Breast epithelium (tissue), 4 donors: ENCODE measurements at places on chromosomes 16 and 17. TPM values are rescaled to one million over a fixed set of nuclear protein-coding genes. Genes with fewer than 3 reads are reported as not detected.
A peak's percentile ranks its signal among the peaks of the same experiment; 100 is the strongest.

SDR42E1 gene
- 6.9 TPM for total RNA-seq

SOX8 gene
- 0.32 TPM for total RNA-seq

CEP131 gene
- total RNA-seq: 9.7 TPM

CARD14 gene
- total RNA-seq: 0.32 TPM

CDH5 gene
- 19.2 TPM for total RNA-seq

KRT12 gene
- total RNA-seq: not detected

ABCC6 gene
- total RNA-seq: 3.6 TPM

RASL10B gene
- total RNA-seq: 11.1 TPM

PARD6A gene
- total RNA-seq: 7.2 TPM

ASPHD1 gene
- not detected for total RNA-seq

SLC7A5 gene
- 5.9 TPM for total RNA-seq

DNAH17 gene
- not detected for total RNA-seq

DNAI2 gene
- total RNA-seq: not detected

SPNS2 gene
- total RNA-seq: 14.1 TPM

DNA sequence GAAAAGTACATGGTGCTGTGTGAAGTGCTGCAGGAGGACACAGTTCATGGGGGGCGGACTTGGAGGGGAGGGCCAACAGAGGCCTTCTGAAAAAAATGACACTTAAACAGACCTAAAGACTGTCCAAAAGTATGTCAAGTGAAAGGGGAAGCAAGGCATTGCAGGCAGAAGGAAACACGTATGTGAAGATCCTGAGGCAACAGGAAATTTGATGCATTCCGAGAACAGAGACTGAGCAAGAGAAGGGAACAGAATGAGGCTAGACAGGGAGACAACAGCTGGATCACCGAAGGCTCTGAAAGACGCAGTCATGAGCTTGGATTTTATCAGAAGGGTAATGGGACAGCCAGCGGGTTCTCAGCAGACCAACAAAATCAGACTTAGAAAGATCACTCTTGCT is 1.1 kb downstream of the IFT20 start:
- no peak for DNase-seq
- no peak overlapping the region for H3K27ac ChIP-seq
- H3K4me1 ChIP-seq: peaks cover 17% of the 10 kb centered on the region
- no peaks in the 10 kb centered on the region for H3K27me3 ChIP-seq

- H3K27ac ChIP-seq: no peak overlapping the region
- peaks cover 18% of the 10 kb centered on the region for H3K27me3 ChIP-seq
- no peak overlapping the region for H3K4me3 ChIP-seq
- no peaks in the 10 kb centered on the region for H3K4me1 ChIP-seq
- no peak for DNase-seq
- no peaks in the 10 kb centered on the region for H3K36me3 ChIP-seq
These were observed 96.6 kb downstream of the MRM1 start for GRCh38 chr17:36697903-36698530.

DNA sequence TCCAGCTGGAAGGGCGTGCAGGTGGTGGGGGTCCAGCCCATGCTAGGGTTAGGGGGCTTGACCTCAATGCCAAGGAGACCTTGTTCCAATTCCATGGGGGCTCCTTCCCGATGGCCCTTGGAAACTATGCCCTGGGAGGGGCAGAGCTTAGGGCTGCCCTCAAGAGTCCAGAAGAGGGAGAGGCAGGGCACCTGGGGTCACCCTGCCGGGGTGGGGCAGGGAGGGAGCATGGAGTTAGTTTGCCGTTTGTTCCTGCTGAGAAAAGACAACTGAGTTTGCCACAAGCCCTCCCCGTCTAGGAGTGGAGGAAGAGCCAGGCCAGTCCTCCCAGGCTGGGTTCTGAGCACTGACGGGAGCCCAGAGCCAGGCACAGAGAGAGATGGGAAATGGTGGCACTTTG is 21.4 kb downstream of the MMP15 start:
- DNase-seq: no peak
- H3K36me3 ChIP-seq: no peaks in the 10 kb centered on the region
- no peaks in the 10 kb centered on the region for H3K4me1 ChIP-seq
- no peak overlapping the region for H3K27ac ChIP-seq
- H3K4me3 ChIP-seq: no peak overlapping the region

- no peaks in the 10 kb centered on the region for H3K27me3 ChIP-seq
- DNase-seq: no peak
- H3K4me3 ChIP-seq: no peak overlapping the region
- no peaks in the 10 kb centered on the region for H3K4me1 ChIP-seq
These were observed 155.3 kb downstream of the PITPNC1 start for GRCh38 chr17:67532326-67532871.

DNA sequence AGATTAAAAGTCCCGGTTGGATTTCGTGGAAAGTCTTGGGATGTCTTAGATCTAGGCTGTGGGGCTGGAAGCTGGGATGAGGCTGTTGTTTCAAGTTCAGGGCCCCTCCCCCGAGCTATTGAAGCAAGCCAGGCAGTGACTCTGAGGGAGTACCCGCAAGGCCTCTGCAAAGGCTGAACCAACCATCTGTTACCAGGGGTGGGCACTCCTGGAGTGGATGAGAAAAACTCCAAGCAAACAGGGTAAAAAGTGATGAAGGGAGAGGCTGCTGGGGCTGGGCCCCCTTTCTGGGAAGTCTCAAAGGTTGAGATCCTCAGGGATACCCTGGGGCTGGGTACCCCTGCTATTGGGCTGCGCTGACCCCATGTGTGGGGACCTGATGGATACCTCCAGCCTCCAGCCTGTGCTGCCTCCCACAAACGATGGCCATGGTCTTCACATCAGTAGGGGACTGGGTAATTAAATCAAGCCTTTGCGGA is 82.4 kb upstream of the KIFC3 start:
- no peaks in the 10 kb centered on the region for H3K36me3 ChIP-seq
- H3K4me3 ChIP-seq: no peak overlapping the region
- H3K27me3 ChIP-seq: peaks cover 38% of the 10 kb centered on the region
- no peak overlapping the region for H3K27ac ChIP-seq

- H3K4me3 ChIP-seq: no peak overlapping the region
- no peak overlapping the region for H3K27ac ChIP-seq
- H3K27me3 ChIP-seq: no peaks in the 10 kb centered on the region
- H3K36me3 ChIP-seq: no peaks in the 10 kb centered on the region
- DNase-seq: no peak
- no peaks in the 10 kb centered on the region for H3K4me1 ChIP-seq
These were observed 100.9 kb downstream of the TOX3 start for GRCh38 chr16:52446080-52446479.

GRCh38 chr16:10918294-10919002 is 23.8 kb downstream of the DEXI start:
- H3K36me3 ChIP-seq: no peaks in the 10 kb centered on the region
- peak; percentile 93 for DNase-seq
- H3K27ac ChIP-seq: no peak overlapping the region
- no peaks in the 10 kb centered on the region for H3K4me1 ChIP-seq
- H3K4me3 ChIP-seq: no peak overlapping the region

DNA sequence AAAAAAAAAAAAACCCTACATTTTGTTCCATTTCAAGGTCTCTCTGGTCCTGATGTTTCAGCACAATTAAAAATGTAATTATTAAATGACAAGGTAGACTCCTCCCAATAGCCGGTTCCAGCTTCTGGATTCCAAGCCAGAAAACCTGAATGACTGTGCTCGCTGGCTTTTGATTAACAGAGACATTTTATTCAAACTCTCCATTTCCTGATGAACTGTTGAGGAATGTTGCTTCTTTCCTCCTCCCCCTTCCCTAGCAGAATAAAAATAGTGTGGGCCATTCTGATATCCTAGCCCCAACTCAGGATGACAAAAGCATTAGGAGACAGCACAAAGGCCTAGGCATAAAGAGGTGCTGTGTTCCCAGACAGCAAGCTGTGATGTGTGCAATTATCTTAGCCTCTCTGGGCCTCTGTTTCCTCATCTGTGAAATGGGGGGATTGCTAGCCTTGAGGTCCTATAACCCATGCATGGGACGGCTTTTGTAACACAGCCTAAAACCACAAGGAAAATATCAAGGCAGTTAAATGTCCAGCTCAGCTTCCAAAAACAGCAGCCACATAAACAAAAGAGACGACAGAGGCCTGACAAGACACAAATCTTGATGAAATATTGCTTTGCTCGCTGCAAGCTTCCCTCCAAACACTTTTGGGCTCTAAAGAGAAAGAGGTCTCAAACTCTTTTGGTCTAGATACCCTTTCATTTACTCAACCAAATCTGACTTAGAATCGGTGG is 127.2 kb upstream of the RCVRN start:
- H3K27me3 ChIP-seq: no peaks in the 10 kb centered on the region
- H3K4me3 ChIP-seq: no peak overlapping the region
- DNase-seq: no peak
- H3K36me3 ChIP-seq: no peaks in the 10 kb centered on the region
- H3K27ac ChIP-seq: no peak overlapping the region

GRCh38 chr16:21184834-21185233 is 26.4 kb downstream of the LDAF1 start:
- H3K4me1 ChIP-seq: no peaks in the 10 kb centered on the region
- no peak overlapping the region for H3K4me3 ChIP-seq
- no peak for DNase-seq
- H3K27me3 ChIP-seq: no peaks in the 10 kb centered on the region
- peaks cover 11% of the 10 kb centered on the region for H3K36me3 ChIP-seq
- no peak overlapping the region for H3K27ac ChIP-seq

GRCh38 chr16:83792391-83792790 is 15.4 kb upstream of the HSBP1 start:
- no peaks in the 10 kb centered on the region for H3K36me3 ChIP-seq
- H3K4me3 ChIP-seq: no peak overlapping the region
- H3K27me3 ChIP-seq: no peaks in the 10 kb centered on the region

- H3K4me1 ChIP-seq: no peaks in the 10 kb centered on the region
- no peaks in the 10 kb centered on the region for H3K27me3 ChIP-seq
- peaks cover 5% of the 10 kb centered on the region for H3K36me3 ChIP-seq
- DNase-seq: no peak
These were observed 103.8 kb downstream of the CLEC16A start for GRCh38 chr16:11047939-11048800.

DNA sequence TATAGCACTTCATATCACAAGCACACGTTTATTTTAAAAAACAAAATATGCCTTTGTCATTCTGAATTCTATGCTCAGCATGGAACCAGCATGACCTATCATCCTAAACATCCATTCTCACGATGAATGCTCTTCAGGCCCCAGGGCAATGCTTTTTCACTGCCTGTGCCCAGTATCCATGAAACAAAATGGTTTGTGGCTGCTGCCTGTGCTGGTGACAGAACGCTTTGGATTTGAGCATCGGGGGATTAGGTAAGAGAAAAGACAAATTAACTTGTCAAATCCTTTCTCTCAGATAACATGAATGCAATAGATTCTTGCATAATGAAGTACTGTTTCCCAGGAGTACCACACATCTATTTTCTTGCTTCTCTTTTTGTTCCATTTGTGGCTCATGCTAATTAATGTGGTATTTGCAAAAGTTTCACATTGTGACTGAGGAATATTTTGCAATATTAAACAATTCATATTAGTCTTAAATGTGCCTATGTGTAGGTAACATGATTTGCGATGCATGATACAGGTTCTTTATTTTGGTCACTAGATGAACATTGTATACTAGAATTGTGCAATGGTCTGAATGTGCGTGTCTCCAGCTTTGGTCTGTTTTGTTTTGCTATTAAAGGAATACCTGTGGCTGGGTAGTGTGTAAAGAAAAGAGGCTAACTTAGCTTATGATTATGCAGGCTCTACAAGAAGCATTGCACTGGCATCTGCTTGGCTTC is 25.8 kb upstream of the SRSF1 start:
- no peaks in the 10 kb centered on the region for H3K4me1 ChIP-seq
- H3K27ac ChIP-seq: no peak overlapping the region
- H3K4me3 ChIP-seq: no peak overlapping the region
- no peak for DNase-seq
- no peaks in the 10 kb centered on the region for H3K36me3 ChIP-seq
- H3K27me3 ChIP-seq: no peaks in the 10 kb centered on the region

GRCh38 chr16:70348991-70349390 is 2.3 kb downstream of the DDX19A start:
- no peaks in the 10 kb centered on the region for H3K27me3 ChIP-seq
- no peak overlapping the region for H3K27ac ChIP-seq

DNA sequence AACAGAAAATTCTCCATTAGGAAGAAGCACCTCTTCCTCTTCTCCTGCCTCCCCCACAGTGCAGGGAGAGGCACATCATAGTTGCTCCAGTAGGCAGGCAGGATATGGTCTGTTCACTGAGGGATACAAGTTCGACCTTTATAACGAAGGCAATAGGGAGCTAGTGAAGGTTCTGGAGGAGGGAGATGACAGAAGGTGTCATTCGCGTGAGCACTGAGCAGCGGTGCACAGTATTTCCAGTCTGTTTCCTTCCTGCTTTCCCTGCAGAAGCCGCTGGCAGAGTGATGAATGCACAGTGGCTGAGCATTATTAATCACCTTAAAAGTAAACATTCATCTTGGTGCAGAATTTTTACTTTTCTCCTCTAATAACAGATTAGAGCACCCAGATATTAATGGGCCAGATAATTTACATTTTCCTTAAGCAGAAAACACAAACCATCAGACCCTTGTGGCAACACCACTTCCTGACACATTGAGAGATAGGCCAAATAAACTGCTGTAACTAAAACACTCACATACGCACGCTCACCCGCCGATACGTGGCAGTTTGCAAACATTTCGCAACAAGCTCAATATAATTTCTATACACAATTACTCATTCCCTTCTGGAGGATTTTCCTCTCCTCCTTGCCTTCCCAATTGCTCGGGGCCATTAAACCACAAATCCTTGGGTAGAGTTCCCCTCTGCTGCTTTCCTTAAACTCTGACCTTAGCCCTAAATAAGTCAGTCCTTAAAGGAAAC is 69.5 kb downstream of the AIPL1 start:
- no peak for DNase-seq
- H3K36me3 ChIP-seq: no peaks in the 10 kb centered on the region
- H3K27ac ChIP-seq: no peak overlapping the region
- H3K27me3 ChIP-seq: no peaks in the 10 kb centered on the region
- no peak overlapping the region for H3K4me3 ChIP-seq
- H3K4me1 ChIP-seq: no peaks in the 10 kb centered on the region

DNA sequence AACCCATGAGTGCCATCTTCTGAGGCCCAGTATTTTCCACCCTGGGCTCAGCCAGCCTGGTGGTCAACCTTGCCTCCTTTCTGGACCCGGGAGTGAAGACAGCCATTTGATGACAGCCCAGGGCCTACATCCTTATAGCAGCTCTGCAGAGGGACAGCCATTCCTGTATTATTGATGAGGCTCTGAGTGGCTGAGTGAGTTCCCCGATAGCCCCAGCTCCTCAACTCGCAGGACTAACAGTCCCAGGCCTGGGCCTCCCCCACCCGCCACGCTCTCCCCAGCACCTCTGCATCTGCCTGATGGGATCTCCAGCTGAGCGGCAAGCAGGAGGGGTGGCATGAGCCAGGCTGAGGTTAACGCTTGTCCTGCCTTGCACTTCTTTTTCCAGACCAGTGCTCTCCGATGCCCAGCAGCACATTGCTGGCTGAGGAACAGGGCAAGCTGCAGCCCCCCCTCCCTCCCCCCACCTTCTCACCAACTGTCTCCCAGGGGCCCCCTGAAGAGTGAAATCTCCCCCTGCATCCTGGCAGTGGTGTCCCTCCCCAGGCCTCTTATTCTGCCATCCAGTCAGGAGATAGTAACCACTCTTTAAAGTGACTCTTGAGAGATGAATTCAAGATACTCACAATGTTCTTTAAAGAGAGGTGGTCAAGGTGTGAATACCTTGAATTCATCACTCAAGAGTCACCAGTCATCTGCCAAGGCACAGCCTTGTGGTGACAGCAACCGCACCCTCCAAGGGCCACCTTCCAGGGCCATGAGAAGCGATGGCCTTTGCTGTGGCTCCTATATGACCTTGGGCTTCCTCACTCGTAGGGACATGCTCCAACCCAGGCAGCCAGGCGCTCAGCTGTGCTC is 23.5 kb downstream of the CACNG5 start:
- H3K27me3 ChIP-seq: no peaks in the 10 kb centered on the region
- H3K4me3 ChIP-seq: no peak overlapping the region
- H3K4me1 ChIP-seq: no peaks in the 10 kb centered on the region
- H3K27ac ChIP-seq: no peak overlapping the region
- no peaks in the 10 kb centered on the region for H3K36me3 ChIP-seq
